ENCODE measurements at places on chromosomes 13 and 19.

- DNase-seq, result no peak
Observed at GRCh38 chr13:72782717-72783116, 784 bp downstream of the PIBF1 start.

DNA sequence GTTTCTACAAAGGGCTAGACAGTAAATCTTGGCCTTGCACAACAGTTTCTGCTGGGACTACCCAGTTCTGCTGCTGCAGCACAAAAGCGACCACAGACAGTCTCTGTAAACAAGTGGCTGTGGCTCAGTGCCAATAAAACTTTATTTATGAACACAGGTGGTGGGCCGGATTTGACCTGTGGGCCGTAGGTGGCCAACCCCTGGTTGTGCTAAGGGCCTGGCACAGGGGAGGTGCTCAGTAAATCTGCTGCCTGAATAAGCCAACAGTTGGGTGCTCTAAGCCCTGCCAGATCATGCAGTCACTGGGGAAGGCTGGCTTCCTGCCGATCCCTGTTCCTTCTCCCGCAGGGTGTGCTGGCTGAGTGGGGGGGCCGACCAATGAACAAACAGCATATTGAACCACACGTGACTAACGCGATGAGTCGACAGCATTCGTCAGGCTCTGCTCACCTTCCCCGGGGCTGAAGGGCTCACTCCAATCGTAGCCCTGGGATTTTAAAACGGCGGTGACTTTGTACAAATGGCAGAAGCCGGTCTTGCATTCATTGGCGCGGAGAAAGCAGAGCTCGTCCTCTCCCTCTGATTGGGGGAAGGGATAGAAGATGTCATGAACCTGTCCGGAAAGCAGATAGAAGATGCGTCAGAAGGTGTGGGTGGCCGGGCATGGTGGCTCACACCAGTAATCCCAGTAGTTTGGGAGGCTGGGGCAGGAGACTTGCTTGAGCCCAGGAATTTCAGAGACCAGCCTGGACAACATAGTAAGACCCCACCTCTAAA, 24.3 kb upstream of the MYDGF start:
- DNase-seq, result no peak

DNA sequence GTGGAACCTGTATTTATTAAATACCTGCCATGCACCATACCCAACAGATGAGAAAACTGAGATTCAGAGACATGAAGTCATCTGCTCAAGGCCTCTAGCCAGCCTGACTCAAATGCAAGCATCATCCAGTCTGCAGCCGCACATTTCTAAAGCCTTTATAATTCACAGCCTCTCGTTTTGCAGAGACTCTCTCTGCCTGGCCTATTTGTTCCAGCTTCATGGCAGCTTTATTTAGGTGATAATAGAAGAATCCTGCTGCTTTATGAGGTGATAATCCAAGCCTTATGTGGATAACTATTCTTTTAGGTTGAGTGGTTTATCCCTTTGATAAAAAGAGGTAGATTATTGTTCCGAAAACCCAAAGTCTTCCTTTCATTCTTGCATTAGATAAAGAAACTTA, 58.4 kb downstream of the OXGR1 start:
- no peak for DNase-seq

- DNase-seq, result peak; percentile 94
Observed at GRCh38 chr19:41373993-41374392, 2.3 kb upstream of the TMEM91 start.

- DNase-seq, result no peak
Observed at GRCh38 chr13:18952225-18953016, 229.2 kb downstream of the TUBA3C start.

DNA sequence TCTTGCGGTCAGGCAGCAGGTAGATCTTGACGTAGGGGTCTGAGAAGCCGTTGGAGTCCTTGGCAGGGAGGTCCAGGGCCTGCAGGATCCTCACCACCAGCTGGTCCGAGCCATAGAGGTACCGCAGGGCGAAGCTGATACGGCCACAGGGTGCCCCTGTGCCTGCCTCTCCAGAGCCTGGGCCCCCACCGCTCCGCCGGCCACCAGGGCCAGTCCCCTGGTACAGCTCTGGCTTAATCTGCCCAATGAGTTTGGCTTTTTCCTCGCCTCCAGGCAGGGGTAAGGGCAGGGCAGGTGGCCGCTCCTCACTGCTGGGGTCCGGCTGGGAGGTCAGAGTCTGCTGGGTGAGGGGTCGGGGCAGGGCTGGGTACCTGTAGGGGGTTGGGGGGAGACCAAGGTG, 9.9 kb downstream of the SYT3 start:
- DNase-seq, result no peak

- no peak for DNase-seq
Observed at GRCh38 chr19:9865732-9866501, 30.8 kb downstream of the PIN1 start.

All from NCI-H1105 (cell line).